Activated naive CD4-positive, alpha-beta T cell treated with anti-CD3 and anti-CD28 coated beads, Interleukin-2, amount 50 U/mL, for 72 hours (primary cell): ENCODE measurements at places on chromosomes 1 and 21. TPM values are rescaled to one million over a fixed set of nuclear protein-coding genes. Genes with fewer than 3 reads are reported as not detected.

GRCh38 chr1:160083968-160084770 is 2.8 kb downstream of the KCNJ9 start:
- peak; percentile 81 for DNase-seq

- no peak for DNase-seq
Observed at GRCh38 chr1:93585059-93585966, 96.3 kb downstream of the BCAR3 start.

GRCh38 chr1:172727956-172728603 is 69.2 kb downstream of the FASLG start:
- DNase-seq = peak; percentile 45

DNA sequence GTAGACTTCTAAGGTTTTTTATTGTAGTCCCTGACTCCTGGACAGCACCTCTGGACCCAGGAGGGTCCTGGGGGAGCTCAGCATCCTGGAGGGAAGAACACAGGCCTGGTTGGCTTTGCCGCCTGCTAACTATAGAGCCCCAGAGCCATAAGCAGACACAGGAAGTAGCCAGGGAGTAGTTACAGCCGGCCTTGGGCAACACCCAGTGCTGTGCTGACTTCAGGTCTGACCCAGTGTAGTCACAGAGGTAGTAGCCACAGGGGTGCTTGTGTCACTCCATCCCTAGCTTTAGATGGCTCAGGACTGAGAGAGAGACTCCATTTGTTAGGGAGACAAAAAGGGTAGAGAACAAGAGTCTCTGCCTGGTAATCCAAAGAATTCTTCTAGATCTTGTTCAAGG is 21.9 kb downstream of the MCOLN2 start:
- no peak for DNase-seq

The TMEM63A gene
- total RNA-seq = 115 TPM

DNA sequence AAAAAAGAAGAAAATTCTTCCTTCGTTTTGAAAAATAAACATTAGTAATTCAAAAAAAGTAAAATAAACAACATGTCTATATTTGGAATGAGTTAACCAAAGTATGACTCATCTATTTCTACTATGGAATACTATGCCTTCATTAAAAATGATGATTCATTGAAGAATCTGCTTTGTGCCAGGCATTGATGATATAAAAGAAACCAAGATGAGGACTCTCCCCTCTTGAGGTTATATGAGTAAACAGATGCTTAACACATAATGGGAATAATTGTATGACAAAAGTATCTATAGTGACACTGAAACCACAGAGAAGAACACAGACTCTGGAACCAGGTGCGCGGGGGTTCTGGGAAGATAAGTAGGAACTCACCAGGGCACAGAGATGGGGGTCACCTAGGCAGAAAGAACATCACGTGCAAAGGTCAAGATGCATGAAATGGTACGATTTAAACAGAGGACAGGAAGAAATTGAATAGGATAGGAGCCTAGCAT is 18.8 kb downstream of the ELF3 start:
- DNase-seq = no peak

GRCh38 chr1:178509414-178510007 is 3.4 kb upstream of the TEX35 start:
- no peak for DNase-seq

GRCh38 chr1:56413671-56414199 is 165.6 kb downstream of the PLPP3 start:
- no peak for DNase-seq

The ANGPTL7 gene
- not detected for total RNA-seq

DNA sequence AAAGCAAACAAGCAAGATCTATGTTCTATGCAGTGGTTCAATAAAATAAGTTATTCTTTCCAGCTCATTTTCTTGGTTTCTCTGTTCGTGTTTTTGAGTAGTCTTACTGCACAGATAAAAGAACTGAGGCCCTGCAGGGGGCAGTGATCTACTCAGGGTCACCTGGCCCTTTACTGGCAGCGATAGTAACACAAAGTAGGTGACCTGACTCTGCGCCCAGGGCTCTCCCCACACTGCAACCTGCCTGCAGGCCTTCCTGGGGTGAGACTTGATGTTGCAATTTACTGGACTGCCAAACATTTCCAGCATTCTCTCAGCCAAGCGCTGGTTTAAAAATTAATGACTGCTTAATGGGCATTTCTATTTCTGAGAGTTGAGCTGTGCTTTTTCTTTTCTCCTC is 110.3 kb downstream of the HUNK start:
- no peak for DNase-seq

The INAVA gene
- total RNA-seq = 0.88 TPM

The C1orf53 gene
- not detected for total RNA-seq

The TFF2 gene
- not detected for total RNA-seq

The ORC1 gene
- 42.4 TPM for total RNA-seq

The VWA5B1 gene
- 0.10 TPM for total RNA-seq

- no peak for DNase-seq
Observed at GRCh38 chr1:35316264-35316663, 47.8 kb downstream of the ZMYM4 start.

The KLF17 gene
- total RNA-seq = not detected

The XCL2 gene
- total RNA-seq = 1.5 TPM

- no peak for DNase-seq
Observed at GRCh38 chr1:47280142-47280541, 33.8 kb downstream of the STIL start.

The OVAAL gene
- not detected for total RNA-seq

GRCh38 chr1:153548722-153549688 is at the start of gene S100A3:
TSS of gene S100A3 (minus strand) at chr1:153549258. CDS start at chr1:153548485, 773 bp downstream.
- DNase-seq = no peak

DNA sequence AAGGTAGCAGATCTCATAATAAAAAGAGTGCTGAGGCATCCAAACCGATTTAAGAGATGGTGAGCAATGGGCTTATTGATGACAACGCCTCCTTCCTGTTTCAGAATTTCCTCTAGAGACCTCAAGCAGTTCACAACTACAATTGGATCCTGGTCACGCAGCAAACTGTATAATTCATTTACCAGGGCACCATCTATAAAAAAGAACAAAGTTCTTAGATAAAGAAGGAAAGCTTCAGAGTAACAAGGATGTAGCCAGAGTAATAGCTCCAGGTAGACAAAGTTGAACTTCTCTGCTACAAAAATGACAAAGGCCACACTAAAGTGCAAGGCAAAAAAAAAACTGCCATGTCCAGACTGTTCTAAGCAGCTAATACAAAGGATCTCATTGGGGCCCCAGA is 3.4 kb downstream of the AP4B1 start:
- no peak for DNase-seq

The CALML6 gene
- total RNA-seq = 1.4 TPM

DNA sequence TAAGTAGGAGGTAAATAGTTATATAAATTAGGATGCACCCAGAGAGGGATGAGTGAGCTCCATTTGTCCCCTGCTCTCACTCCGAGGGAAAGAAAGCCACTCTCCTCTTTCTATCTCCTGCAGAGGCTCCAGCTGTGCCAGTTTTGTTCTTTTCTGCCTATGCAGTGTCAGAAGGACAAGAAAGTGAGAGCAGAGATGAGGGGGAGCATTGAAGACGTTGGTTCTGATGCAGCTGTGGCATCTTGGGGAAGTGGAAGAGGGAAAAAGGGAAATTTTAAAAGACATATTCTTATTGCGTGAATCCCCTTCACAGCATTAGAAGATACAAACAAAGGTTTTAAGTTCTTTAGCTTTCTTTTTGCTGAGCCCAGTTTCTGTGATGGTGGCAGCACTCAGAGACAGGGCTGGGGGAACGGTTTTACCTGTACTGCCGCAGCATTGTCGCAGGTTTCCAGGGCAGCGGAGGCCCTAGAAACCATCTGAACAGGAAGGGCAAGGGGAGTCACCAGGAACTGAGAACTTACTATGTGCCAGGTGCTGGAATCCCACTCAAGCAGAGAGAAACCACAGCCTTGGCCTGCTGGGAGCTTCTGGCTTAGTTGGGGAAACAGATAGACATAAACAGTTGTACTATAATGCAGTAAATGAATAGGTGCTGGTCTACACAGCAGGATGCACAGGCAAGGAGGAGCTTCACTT is 44.9 kb upstream of the USP24 start:
- DNase-seq = no peak

The FCRLA gene
- not detected for total RNA-seq

The LORICRIN gene
- total RNA-seq = not detected

DNA sequence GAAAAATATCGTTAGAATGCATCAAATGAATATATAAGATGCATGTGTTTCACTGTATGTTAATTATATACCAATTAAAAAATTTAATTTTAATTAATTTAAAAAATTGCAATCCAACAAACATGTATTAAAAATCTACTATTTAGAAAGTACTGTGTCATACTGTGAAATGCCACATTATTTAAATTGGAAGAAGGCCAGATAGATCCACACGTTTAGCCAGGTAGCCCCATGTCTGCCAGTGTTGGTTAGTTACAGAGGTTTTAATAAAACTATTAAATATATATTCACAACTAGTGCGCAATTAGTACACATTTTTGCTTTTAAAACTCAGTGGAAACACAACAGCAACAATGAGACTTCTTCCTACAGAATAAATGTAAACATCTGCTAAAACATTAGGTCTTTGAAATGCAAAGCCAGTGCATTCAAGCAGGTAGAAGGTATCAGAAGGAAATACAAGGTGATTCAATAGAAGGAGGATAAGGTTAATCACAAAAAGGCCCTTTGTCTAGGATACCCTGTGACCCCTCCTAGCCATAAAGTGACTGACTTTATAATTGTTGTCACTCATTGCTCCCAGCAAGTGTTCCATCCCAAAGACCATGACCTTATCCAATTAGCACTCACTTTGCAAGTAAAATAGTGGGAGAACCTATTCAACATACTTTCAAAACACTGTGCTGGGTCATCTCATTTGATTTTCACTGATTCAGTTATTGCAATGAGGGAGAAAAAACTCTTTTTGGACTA is 211.5 kb downstream of the TTLL7 start:
- no peak for DNase-seq

DNA sequence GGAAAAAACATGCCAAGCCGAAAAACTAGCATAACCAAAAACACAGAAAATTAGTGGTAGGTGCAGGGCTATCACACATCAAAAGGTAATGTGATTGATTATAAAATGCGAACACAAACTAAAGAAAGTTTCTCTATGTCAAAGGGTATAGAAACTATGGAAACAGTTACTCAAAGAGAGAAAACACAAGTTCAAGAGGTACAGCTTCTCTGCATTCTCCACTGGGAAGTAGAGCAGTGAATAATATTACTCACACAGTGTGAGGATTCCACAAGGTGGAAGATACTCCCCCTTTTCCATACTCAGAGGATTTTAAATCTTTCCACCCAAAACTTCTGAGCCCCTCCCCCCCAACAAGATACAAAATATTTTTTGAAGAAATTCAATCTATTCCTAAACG is 18.6 kb downstream of the AKT3 start:
- no peak for DNase-seq

- DNase-seq = no peak
Observed at GRCh38 chr1:20604678-20605077, 15.8 kb downstream of the CDA start.

The VASH2 gene
- total RNA-seq = 0.20 TPM

- no peak for DNase-seq
Observed at GRCh38 chr1:65064981-65065380, 83.0 kb upstream of the AK4 start.

The MMEL1 gene
- total RNA-seq = 2.5 TPM

- DNase-seq = no peak
Observed at GRCh38 chr1:39652105-39652504, 12.7 kb upstream of the HEYL start.

The LIPI gene
- not detected for total RNA-seq

DNA sequence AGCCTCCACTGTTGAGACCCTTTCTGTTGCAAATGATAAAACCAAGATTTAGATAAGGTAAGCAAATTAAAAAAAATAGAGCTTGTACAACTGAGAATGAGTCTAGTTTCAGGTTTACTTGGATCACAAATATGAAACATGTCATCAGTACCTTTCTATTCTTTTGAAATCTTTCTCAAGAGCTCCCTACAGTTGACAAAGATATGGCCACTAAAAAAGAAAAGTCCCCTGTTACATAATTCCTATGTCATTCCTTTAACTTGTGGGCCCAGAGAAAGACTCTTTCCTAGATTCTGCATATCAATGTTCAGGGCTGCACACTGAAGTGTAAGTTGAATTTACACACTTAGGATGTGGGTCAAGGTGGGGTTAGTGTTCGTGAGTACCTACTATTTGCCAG is 168.1 kb downstream of the PLA2G4A start:
- DNase-seq = no peak

DNA sequence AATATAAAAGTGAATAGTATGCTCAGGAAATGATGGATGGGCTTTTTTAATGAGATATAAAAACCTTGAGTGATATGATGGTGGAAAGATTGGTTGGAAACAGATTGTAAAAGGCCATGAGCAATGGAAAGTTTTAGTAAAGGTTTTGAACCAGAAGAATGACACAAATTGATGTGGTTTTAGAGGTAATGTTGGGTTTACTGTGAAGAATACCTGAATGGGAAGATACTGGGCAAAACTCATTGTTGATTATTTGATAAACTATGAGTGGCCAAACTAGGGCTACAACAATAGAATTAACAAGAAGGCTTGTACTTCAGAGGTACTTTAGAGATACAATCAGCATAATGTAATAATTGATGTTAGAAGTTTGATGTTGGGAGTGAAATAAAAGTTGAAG is 108.5 kb downstream of the PTGS2 start:
- no peak for DNase-seq

- DNase-seq = no peak
Observed at GRCh38 chr1:11862890-11863289, 4.1 kb upstream of the NPPB start.

- DNase-seq = no peak
Observed at GRCh38 chr1:178091986-178092745, 1.7 kb upstream of the RASAL2 start.

- DNase-seq = no peak
Observed at GRCh38 chr21:41763398-41763931, 3.4 kb downstream of the RIPK4 start.

DNA sequence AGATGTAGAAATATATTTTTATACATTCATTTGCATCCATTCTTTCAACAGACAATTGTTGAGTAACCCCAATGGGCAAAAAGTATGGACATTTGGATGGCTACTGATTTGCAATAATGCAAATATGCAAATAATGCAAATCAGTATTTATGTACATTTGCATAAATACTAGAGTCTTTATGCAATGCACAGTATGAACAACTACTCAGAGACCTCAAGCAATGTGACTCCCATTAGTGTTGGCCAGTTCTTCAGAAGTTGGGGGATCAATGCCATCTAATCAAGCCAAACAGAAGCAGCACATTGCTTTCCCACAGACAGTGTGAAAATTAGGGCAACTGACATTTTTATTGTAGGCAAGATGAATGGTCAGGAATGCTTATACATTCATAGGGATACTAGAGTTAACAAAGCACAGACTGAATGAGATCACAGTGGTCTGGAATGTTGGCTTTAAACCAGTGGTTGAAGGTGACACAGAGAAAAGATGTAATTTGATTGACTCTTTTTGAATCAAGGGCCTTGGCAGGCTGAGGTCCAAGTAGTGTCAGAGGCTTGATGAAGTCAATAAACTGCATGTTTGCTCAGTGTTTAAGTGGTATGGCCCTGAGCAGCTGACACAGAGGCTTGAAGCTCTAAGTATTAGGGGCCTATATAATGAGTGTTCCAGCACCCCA is 256.6 kb downstream of the CTH start:
- DNase-seq = no peak

The KRTAP7-1 gene
- not detected for total RNA-seq
